ENCODE measurements at places on chromosomes 4 and X.

GRCh38 chr4:87029356-87029755 lies 94.5 kb downstream of the AFF1 start:
- no peak for ATAC-seq

GRCh38 chr4:173318648-173319211 lies 15.4 kb downstream of the HMGB2 start:
- ATAC-seq = peak; percentile 91

- ATAC-seq = no peak
These were observed 19.7 kb downstream of the SPIN3 start for GRCh38 chrX:56975611-56976010.

- no peak for ATAC-seq
These were observed 39.5 kb downstream of the GPC4 start for GRCh38 chrX:133375615-133376340.

- ATAC-seq = no peak
These were observed 184.7 kb upstream of the S100G start for GRCh38 chrX:16465081-16465876.

- peak; percentile 62 for ATAC-seq
These were observed 30.5 kb downstream of the RHOH start for GRCh38 chr4:40227284-40227683.

- ATAC-seq = no peak
These were observed 35.0 kb upstream of the HMX1 start for GRCh38 chr4:8906668-8906970.

GRCh38 chr4:181529537-181529936 lies 713.7 kb upstream of the TENM3 start:
- no peak for ATAC-seq

- peak; percentile 62 for ATAC-seq
These were observed 154.5 kb downstream of the MSN start for GRCh38 chrX:65821721-65822496.

DNA sequence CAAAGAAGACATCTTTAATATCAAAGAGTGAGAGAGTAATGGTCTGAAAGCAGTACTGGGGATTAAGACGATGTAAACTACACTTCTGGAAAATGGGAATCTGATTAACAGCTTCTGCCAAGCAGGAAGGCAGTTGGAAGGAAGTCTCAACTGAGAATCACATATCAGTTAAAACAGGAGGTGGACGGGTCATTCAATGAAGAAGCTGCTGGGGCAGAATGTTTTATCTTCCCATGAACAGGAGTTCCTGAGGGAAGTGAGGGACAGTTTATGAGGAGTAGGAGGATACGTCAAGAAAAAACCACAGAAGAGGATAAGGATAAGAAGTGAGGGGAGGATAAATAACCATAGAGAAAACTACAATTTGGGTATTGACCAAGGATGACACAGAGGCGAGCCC lies 38.7 kb upstream of the MAGEA10 start:
- ATAC-seq = no peak

DNA sequence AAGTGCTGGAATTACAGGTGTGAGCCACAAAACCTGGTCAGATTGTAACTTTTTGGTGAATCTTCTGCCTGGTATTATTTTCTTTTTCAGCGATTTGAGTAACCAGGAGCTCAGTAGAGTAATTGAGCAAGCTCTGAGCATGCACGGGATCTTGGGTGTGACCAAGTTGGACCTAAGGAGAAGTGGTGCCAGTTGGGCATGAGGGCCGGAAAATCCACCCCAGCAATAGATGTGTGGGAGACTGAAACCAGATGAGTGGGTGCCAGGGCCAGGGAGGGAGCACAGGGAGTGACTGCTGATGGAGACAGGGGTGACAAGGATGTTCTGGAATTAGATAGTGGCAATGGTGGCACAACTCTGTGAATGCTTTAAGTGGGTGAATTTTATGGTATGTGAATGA lies 3.7 kb upstream of the CCNQ start:
- no peak for ATAC-seq

GRCh38 chr4:68299492-68300457 lies 50.1 kb downstream of the YTHDC1 start:
- ATAC-seq = peak; percentile 51

DNA sequence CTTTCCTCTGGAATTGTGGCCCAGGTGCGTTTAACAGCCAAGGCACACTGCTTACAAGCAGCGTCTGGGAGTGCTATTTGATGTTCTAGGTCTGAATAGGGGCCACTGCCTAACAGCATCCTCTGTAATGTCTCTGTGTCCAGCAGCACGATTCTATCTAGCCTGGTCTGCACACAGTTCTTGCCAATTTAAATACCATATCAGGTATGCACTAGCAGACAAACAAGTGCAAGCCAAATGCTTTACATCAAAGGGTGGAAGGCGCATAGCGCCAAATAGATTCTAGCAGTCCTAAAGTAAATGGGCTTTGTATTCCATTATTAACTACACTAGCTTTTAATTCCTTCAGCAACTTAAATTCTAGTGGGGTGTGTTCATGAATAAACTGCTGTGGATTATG lies 15.8 kb upstream of the UGDH start:
- no peak for ATAC-seq

- ATAC-seq = no peak
These were observed 3.3 kb downstream of the IL13RA1 start for GRCh38 chrX:118730500-118731247.

GRCh38 chr4:177080388-177080787 lies 229.3 kb upstream of the NEIL3 start:
- no peak for ATAC-seq

DNA sequence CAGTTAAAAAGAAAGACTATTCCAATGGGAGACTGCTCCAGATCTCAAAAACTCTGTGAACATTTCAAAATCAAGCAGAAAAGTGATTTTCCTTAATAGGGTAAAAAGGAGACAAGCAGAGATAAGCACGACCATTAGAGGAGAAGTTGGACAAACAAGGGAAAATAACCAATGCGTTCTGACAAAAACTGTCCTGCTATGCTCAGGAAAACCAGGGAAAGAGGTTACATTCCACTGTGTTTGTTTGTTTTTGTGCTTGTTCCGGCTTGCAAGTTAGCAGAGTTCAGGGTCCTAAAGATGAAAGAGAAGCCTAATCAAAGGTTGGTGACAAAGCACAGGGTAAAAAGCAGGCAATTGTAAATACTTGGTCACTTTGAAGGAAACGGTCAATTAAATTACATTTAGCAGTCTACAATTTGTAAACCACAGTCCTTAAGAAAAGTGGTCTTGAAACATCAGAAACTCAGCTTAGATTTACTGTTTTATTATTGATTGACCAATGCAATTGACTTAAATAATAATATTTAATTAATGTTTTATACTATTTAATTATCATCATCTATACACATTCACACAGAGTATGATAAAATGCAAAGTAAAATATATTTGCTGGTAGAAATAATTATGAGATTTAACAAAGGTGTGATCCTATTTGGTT lies 186.2 kb upstream of the CPXCR1 start:
- ATAC-seq = no peak

DNA sequence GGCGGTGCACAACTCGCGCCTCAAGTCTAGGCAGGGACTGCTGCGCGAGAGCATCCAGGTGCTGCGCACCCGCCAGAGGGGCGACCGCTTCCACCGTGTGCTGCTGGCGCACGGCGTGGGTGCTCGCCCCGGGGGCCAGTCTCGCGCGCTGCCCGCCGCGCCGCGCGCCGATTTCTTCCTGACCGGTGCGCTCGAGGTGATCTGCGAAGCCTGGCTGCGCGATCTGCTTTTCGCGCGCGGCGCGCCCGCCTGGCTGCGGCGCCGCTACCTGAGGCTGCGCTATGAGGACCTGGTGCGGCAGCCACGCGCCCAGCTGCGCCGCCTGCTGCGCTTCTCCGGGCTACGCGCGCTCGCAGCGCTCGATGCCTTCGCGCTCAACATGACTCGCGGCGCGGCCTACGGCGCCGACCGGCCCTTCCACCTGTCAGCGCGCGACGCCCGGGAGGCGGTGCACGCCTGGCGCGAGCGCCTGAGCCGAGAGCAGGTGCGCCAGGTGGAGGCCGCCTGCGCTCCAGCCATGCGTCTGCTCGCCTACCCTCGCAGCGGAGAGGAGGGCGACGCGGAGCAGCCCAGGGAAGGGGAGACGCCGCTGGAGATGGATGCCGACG lies 1.3 kb downstream of the CHST7 start:
- peak; percentile 14 for ATAC-seq

DNA sequence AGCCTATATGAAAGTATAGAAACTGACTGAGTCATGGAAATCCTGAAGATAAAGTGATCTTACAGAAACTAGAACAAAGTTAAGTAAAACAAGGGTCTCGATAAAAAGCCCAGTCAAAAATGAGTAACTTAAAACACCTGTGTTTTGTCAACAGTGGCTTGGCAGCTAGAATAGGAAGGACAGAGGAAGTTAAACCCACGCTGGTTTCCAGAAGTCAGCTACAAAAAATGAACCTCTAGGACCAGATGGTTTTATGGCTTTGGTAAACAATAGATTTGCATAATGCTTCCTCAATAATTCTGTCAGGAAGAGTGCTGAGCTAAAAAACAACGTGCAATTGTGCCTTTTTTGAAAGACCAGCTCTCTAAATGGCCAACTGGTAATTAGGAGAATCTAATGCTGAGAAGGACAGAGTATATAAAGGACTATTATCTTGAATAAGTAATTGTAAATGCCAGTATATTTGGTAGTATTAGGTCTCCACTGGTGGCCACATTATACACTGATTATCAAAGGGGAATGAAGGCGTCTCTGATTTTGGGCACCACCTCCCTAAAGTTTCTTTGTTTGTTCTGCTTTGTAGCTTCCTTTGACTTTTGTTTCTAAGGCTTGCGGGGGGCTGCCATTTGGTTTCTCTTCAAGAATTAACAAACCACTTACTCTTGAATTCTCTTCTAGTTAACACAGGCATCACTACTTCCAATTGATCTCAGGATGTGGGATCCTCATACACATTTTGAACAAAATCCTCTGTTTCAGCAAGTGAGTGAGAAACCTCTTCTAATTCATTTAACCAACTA lies 72.2 kb upstream of the PPP3CA start:
- ATAC-seq = peak; percentile 42

- ATAC-seq = no peak
These were observed 101.8 kb downstream of the AGTR2 start for GRCh38 chrX:116272322-116272721.

GRCh38 chrX:17488036-17488435 lies 113.0 kb downstream of the NHS start:
- no peak for ATAC-seq

GRCh38 chr4:4871573-4872313 lies 12.3 kb downstream of the MSX1 start:
- no peak for ATAC-seq

DNA sequence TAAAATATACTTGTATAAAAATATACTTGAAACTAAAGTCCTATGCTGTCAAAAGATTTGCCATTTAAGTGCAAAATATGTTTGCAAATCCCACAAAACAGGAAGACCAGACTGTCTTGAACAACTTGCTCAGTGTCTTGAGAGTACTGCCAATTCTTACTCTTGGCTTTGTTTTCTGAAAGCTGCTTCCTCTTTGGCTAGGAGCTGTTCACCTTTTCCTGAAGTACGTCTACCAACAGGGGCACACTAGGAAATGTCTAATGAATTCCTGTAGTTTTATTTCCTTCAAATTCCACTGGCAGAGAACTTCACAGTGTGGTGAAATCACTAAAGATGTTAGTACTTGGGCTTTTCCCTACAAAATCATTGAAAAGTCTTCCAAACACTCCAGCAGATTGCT lies 46.4 kb upstream of the ABCG2 start:
- ATAC-seq = no peak

GRCh38 chr4:111631215-111631999 lies 513.8 kb upstream of the FAM241A start:
- no peak for ATAC-seq

GRCh38 chrX:110242371-110242770 lies 75.5 kb downstream of the AMMECR1 start:
- no peak for ATAC-seq

GRCh38 chr4:3363411-3364141 lies 70.8 kb downstream of the RGS12 start:
- no peak for ATAC-seq

DNA sequence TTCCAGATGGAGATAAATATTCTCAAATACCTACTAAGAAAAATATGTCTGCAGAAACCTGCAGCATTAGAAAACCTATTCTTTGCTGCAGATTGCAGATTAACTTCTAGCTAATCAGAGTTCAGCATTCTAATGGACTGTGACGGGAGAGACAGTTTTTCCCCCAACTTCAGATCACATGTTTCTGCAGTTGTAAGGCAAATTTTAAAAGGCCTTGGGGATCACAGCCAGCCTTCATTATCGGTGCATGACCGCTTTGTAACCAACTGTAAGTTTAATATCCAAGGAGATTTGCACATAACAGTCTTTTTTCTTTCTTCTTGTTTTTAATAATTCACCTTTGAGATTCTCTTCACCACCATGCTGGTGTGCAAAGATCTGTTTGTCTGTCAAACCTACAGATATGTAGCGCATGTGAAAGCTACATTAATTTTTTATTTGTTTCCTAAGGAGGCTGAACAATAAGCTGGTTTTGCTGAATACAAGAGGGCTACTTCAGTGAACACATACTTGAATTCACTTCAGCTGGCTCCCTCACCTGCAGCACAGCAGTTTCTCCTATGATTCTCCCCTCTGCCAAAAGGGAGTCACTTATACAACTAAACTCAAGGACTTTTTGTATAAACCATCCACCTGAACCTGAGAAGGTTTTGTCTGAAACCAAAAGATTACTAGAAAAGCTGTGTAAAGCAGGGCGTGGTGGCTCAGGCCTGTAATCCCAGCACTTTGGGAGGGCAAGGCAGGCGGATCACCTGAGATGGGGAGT lies 488.5 kb downstream of the RPA4 start:
- ATAC-seq = no peak

GRCh38 chr4:3310301-3311094 lies 17.7 kb downstream of the RGS12 start:
- no peak for ATAC-seq

GRCh38 chr4:172866421-172866820 lies 302.2 kb upstream of the GALNT7 start:
- no peak for ATAC-seq

DNA sequence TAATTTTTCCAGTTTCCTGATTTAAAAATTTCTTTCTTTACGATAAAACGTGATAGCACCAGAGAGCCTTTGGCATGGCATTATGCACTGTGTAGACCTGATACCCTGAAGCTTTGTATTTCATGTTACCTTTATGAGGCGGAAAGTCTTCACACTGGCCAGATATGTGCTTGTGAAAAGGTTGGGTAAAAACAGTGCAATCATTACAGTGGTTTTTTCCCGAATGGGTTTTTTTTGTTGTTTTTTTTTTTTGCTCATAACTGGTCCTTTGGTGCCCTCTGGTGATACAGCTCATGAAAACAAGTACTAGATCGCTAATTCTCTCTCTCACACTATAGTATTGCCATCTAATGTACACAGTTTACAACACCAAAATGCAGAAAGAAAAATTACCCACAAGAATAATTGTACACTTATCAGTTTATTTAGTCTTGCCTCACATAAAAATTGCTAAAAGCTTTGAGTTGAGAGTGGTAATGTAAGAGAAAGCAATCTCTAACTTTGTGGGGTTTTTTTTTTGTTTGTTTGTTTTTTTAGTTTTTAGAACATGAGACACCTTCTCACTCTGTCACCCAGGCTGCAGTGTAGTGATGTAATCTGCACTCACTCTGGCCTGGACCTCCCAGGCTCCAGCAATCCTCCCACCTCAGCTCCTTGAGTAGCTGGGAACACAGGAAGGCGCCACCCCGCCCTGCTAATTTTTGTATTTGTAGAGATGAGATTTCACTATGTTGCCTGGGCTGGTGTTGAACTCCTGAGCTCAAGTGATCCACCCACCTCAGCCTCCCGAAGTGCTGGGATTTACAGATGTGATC lies 21.3 kb downstream of the SPCS3 start:
- no peak for ATAC-seq

Data from activated CD4-positive, CD25-positive, alpha-beta regulatory T cell treated with anti-CD3 and anti-CD28 coated beads, Interleukin-2, amount 50 U/mL, for 24 hours (primary cell).